ENCODE measurements at places on chromosomes 7 and 10.

DNA sequence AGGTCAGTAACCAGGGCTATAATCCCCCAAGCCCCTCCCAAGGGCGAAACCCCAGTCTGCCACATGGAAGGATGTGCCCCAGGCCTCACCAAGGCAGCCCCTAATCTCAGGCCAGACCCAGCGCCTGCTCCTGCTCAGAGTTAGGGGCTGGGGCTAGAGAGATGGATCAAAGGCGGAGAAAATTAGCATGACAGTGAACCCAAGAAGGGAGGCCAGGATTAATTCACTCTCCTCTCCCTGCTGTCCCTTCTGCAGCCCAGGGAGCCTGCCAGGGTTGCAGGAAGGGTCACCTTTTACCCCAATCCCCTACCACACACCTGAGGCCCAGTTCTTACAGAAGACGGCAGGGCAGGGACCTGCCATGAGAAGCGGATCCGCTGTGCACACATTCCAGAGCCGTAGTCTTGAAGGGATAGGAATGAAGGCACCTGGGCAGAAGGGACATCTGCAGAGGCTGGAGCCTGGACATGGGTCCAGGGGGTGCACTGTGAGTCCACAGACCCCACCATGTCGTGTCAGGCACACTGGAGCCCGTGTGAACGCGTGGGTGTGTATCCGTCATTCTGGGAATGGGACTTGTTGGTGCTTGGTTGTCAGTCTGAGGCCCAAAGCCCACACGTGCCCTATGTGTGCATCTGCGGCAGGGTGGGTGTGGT lies 11.9 kb upstream of the ZMIZ1 start:
- DNase-seq: no peak

GRCh38 chr10:11654659-11655058 lies 43.2 kb upstream of the USP6NL start:
- no peak for DNase-seq

DNA sequence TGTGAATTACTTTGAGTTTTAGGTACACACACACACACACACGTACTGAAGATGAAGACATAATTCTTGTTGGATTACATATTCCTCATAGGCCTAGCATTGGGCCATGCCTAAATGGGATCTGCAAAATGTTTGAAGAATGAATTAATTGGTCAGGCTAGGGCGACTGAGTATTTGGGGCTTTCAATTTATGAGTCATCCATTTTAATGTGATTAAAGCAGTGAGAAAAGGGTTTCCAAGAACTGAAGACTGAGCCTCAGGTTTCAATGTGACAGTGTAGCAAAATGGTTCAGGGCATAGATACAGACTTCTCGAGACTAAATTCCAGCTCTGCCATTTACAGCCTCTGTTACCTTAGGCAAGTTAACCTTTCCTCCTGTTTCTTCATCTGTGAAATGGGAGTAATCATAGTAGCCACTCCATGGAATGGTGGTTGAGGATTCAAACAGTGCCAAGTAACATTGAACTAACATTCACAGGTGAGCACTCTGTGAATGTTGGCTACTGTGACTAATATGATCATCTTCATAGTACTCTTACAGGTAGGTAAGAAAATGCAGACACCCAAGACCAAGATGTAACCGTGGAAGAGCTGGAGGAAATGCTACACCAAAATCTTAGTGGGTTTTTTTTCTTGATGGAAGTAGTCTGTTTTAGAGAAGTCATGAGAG lies 7.6 kb downstream of the BPGM start:
- DNase-seq: no peak

DNA sequence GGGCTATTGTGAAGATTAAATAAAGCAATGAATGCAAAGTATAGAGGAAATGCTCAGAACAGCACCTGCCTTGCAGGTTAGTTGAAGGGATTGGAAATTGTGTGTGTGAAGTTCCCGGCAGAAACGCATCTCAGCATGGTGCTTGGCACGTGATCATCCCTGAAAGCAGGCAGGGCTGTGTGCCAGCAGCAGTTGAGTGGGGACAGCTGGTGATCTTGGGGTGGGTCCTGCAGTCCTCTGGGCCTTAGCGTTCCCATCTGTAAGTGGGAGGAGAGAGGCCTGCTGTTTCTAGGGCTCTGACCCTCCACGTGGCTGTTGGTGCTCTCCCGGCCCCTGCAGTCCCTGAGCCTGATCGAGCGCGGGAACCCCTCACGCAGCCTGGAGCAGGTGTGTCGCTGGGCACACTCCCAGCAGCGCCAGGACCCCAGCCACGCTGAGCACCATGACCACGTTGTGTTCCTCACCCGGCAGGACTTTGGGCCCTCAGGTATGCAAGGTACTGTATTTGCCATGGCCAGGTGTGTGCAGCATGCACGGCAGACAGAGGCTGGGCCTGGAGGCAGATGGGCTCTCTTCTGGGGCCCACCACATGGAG lies 55.3 kb downstream of the TBATA start:
- no peak for DNase-seq

DNA sequence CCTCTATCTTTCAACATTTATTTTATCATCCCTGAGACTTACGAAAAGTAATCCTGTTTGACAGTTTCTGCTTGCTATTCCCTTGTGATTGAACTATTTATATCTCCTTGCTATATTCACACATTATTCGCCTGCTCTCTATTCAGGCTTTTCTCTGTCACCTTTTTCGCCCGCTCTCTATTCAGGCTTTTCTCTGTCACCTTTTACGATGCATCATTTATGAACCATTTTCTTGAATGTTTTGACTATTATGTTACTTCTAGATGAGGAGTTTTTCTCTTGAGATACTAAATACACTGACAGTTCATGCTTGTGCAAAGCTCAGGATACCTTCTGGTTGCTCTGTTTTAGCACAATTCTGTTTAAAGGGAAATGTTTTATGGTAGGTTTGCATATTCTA lies 143.3 kb upstream of the VSTM2A start:
- DNase-seq: no peak

DNA sequence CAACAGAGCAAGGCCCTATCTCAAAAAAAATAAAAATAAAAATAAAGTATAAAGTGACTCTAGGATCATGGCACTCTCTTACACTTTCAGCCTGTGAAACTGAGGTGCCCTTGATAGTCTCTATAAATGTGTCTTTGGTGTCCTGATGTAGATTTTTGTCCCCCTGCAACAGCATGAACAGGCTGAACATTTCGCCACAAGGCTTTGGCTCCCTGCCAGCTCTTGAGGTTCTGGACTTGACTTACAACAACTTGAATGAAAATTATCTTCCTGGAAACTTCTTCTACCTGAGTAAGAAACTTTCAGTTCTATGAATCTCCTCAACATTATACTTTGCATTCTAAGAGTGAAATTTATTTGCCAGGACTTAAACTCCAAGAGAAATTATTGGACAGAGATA lies 48.1 kb upstream of the BMS1 start:
- no peak for DNase-seq

DNA sequence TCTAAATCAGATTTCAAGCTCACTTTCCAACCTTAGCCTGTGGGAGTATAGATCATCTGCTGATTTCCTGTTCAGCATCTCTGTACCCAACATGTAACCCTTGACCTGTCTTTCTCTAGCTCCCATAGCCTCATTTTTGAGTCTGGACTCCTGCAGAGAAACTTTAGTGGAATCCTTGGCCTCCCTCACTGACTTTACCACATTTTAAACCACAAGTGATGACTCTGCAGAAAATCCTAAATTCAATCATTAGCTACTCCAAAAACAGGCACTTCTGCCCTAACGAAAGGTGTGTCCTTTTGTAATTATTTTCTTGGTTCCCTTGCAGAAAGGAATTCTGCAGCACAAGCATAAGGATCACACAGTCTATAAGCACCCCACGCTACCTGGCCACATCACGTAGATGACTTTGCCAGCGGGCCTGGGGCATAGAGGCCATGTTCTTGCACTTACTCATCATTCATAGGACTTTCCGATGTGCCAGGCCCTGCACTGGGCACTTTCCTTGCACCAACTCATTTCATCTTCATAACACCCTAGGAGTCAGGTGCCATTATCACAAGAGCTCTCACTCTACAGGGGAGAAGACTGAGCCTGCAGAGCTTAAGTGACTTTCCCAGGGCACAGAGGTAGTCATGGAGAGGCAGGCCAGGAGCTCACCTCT lies 57.2 kb upstream of the OPALIN start:
- no peak for DNase-seq

DNA sequence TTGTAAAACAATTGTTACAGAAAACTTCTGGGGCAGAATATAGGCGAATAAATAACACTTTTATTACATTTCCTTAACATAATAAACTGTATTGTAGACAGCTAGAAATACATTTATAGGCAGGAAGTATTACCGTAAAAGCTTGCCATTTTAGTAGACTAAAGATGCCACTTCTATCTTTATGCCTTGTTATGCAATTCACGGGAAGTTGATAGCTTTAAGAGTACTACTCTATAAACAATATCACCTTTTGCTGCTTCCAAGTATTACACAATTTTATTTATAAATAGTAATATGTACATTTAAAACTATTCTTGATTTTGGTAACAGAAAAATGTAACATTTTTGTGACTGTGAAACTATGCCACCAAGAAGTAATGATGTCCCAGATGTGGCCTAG lies 37.9 kb downstream of the PALS2 start:
- no peak for DNase-seq

GRCh38 chr10:91409069-91409868 lies 875 bp upstream of the HECTD2 start:
- DNase-seq: peak; percentile 89

GRCh38 chr10:32256613-32257437 lies 90.1 kb downstream of the EPC1 start:
- peak; percentile 71 for DNase-seq

- DNase-seq: no peak
Observed at GRCh38 chr10:120719333-120719732, 131.8 kb upstream of the WDR11 start.

DNA sequence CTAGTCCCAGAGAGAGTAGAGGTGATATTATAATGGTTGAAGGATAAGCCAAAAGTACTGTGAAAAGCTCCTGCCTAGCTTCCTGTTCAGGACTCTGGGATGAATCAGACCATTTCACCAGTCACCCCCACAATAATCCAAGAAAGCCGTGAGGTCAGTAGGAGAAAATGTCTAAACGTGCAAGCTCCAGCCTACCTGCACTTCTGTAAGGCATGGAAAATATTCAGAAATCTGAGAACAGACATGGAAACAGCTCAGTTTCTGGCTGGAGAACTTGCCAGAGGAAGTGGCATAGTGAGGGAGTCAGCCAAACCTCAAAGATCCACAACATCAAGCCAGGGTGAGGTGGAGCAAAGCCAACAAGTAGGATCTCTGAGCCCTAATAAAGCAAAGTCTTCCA lies 58.2 kb downstream of the ELAPOR2 start:
- peak; percentile 26 for DNase-seq

GRCh38 chr10:33365871-33366411 lies 31.5 kb upstream of the NRP1 start:
- DNase-seq: peak; percentile 65

- no peak for DNase-seq
Observed at GRCh38 chr10:88315755-88316154, 267.4 kb downstream of the RNLS start.

DNA sequence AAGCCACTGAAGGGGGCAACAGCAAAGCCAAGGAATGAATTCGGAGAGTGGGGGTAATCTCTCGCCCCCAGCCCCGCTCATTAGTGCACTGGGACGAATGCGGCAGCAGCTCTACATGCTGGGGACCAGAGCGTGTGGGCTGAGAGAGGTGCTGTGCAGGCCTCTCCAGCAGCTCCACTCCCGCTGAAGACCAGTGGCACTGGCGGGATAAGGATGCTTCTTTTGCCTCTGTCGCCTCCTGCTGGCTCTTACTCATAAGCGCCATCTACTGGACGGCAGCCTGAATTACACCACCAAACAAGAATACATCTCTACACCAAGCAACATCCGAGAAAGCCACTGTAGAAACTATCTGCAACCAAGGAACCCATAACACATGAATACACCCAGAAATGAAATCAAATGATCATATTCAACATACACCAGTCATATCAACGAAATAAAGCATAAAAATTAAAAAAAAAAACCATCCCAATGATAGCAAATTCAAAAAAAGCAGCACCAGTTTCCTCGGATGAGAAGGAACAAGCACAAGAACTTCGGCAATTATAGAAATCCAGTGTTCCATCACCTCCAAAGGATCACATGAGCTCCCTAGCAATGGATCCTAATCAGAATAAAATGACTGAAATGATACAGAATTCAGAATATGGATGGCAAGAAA lies 79.0 kb upstream of the TMEM168 start:
- peak; percentile 23 for DNase-seq

GRCh38 chr7:70789481-70790214 lies 342.3 kb upstream of the GALNT17 start:
- DNase-seq: no peak

DNA sequence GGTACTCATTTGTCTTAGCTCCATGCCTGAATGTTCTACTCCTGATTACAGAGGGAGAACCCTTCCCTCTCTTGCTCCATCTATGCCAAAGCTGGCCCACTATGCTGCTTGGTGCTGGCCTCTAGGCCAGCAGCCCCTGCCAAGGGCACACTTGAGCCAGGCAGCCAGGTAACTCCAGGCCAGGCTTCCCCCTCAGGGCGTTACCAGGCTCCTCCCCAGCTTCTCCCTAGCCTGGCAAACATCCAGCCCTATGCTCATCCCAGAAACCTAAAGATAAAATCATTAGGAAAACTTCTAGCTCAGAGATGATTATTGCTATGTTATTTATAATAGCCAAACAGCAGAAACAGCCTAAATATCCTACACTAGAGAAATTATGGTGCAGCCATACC lies 103.7 kb downstream of the KCNMA1 start:
- DNase-seq: no peak

DNA sequence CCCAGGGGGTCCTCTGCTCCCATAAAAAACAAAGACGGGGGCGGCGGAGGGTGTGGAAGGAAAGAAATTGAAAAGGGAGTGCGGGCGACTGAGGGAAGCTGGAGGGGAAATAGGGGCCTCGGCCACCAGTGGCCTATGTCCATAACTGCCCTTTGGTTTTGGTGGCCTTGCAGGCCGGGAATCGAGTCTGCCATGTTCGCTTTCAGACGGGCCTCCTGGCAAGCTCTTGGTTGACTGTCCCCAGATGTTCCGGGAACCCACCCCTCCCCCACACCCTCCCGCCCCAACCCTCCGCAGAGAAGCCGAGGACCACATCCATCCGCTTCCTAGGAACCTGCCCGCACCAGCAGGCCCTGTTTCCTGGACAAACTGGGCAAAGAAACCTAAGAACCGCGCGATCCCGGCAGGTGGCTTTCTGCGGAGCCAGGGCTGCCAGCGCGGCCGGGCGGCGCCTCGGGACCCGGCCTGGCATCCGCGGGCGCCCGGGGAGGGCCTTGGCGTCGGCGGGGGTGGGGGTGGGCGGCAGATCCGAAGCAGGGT lies 20.0 kb upstream of the GATA3 start:
- DNase-seq: peak; percentile 21

DNA sequence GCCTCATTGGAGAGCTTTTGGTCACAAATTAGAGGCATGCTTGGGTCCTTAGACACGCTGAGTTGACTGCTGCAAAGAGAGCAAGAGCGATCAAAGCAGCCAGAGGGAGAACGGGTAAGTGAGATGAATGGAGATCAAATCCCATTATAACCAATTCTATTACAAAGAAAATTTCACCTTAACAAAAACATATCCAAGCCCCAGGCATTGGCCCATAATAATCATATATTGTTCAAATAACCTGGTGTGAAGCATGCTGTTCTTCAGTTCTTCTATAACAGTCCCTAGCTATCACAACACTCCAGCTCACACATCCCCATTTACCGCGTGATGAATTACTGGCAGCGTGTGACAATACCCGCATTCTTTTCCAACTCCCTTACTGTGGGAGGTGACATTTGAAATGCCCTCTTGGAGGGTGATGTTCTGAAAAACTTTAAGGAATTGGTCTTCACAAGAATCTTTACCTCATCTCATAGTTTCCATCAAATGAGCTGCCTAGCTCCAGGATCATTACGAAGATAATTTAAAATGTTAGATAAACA lies 156.1 kb upstream of the PLXNA4 start:
- no peak for DNase-seq

Data from AG20443 (cell line).